Endothelial cell of umbilical vein (primary cell): ENCODE measurements at places on chromosomes 2 and 18. TPM values are rescaled to one million over a fixed set of nuclear protein-coding genes. Genes with fewer than 3 reads are reported as not detected.

DNA sequence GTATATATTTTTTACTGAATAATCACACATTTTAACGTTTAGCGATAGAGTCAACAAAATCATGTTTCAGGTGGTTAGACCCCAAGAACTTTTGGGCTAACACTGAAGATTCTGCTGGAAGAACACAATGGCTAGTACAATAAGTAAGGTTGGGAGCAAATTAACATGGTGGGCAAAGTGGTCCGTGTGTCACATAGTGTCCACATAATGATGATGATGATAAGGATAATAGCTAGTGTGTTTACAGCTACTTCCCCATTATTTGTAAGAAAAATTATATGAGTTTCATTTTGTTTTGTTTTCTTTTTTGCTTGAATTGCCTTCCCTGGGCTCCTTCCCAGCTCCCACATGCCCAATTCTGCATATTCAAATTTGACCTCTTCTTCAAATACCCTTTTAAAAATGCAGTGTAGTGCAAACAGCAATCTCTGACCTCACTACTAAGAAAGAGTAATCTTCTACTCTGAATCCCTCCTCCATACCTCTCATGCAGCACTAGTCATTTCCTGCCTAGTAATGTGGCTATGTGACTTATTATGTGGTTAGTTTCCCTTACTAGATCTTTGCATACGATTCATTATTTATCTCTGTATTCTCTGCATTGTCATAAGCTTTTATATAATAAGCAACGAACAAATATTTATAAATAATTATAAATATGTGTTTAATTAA lies 16.9 kb upstream of the VPS54 start:
- peak; percentile 61 for DNase-seq

The CHRNG gene
- total RNA-seq, result not detected in 2 replicates

- DNase-seq, result no peak
These were observed 24.5 kb upstream of the LCLAT1 start for GRCh38 chr2:30422444-30423040.

The FMNL2 gene
- total RNA-seq, result 25.5 and 28.0 TPM in 2 replicates

- DNase-seq, result no peak
These were observed 21.8 kb upstream of the CD226 start for GRCh38 chr18:69969491-69969890.

DNA sequence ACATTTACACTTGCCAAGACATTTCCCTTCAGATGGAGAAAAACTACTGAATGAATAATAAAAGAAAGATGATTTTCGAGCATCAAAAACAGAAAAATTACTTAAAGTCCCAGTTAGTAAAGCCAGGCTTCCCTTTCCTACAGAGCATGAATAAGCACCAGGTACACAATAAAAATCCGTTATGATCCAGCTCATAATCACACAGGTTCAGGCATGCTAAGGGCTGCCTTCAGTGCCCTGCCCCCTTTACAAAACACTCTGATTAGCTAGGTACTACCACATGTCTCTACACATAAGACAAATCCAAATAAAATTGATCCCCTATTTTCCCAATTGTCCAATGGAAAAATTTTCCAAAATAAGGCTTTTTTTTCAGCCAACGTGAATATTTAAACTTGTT lies 413.2 kb upstream of the LRATD1 start:
- no peak for DNase-seq
